CD4-positive, alpha-beta memory T cell (primary cell): ENCODE measurements at places on chromosomes 1 and 21.

GRCh38 chr21:17472182-17472581, 40.7 kb upstream of the CXADR start:
- DNase-seq: no peak

GRCh38 chr21:46121286-46122221, 23.6 kb downstream of the COL6A2 start:
- DNase-seq: peak; percentile 28

DNA sequence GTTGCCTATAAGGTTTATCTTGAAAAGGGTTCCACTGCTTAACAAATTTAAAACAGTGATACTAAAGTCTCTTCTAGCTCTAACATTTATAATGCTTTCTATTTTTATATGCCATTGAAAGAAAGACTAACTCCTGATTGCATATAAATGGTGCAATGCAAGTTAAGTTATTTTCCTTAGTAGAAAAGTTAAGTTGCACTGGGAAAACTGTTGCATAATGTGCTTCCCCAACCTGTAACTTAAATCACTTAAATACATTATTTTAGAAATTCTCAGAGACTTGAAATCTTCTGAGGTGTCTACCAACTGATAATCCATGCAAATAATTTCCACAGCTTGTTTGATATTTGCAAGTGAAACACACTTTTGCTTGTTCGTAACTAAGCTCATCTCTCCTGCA, 175.0 kb upstream of the HMCN1 start:
- DNase-seq: no peak

DNA sequence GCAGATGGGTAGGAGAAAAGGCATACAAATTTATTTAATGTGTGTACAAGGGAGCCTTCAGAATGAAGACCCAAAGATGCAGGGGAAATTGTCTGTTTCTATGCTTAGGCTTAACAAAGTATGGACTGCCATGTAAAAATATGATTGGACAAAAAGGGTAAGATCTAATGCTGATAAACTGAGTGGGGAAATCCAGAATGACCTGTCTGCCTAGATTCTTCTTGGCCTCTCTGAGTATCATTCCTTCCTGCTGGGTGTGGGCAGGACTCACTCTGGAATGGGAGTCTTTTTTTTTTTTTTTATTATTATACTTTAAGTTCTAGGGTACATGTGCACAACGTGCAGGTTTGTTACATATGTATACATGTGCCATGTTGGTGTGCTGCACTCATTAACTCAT, 61.0 kb downstream of the IGSF5 start:
- no peak for DNase-seq

- no peak for DNase-seq
Measured at GRCh38 chr1:43864111-43865045, 69.2 kb upstream of the ARTN start.

GRCh38 chr21:36155603-36156338, 853 bp upstream of the DOP1B start:
- peak; percentile 22 for DNase-seq

DNA sequence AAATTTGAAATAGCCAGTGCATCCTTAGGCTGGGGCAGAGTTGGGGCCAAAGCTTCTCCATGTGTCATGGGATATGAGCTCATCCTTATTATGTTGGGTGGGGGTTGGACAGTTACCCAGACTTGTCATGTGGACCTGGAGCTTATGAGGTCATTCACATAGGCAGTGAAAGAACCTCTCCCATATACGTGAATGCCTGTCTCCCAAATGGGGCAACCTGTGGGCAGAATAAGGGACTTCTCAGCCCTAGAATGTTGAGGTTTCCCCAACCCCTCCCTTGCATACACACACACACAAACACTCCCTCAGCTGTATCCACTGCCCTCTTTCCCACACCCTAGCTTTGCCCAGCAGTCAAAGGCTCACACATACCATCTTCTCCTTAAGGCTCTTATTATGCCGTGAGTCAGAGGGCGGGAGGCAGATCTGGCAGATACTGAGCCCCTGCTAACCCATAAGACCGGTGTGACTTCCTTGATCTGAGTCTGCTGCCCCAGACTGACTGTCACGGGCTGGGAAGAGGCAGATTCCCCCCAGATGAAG, 2.3 kb upstream of the IVL start:
- no peak for DNase-seq

- no peak for DNase-seq
Measured at GRCh38 chr1:61605607-61606321, 119.2 kb downstream of the TM2D1 start.

DNA sequence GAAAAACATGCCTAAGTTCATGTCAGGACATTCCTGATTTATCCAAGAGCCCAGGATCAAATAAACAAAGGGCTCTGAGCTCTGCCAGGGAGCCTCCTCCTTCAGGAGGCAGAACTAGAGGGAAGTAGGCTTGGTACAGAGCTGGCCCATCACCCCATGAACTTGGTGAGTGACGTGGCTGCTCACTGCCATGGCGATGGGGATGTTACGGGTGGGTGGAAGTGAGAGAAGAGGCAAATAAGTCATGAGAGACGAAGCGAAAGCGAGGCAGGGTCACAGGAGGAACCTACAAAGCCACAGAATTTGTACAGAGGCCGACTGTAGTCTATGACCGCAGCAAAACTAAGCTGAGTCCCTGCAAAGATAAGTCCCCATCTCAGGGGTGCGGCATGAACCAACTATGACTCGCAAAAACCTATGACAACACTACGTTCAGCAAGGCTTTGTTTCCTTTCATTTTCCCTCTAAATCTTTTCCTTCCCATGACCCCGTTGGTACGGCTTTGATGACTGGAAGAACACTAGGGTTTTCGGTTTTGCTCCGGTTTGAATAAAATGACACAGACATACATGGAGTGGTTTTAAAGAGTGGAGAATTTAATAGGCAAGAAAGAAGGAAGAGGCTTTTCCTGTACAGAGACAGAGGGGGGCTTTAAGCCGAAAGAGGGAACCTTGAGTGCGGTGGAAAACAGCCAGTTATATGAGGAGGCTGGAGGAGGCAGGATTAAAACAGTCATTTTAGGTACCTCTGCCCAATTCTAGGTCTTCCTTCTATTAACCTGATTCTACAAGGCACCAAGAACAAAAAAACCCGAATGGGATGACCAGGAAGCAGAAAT, 74.1 kb downstream of the CD46 start:
- DNase-seq: peak; percentile 89

- DNase-seq: no peak
Measured at GRCh38 chr1:181099152-181100014, 10.9 kb downstream of the IER5 start.

DNA sequence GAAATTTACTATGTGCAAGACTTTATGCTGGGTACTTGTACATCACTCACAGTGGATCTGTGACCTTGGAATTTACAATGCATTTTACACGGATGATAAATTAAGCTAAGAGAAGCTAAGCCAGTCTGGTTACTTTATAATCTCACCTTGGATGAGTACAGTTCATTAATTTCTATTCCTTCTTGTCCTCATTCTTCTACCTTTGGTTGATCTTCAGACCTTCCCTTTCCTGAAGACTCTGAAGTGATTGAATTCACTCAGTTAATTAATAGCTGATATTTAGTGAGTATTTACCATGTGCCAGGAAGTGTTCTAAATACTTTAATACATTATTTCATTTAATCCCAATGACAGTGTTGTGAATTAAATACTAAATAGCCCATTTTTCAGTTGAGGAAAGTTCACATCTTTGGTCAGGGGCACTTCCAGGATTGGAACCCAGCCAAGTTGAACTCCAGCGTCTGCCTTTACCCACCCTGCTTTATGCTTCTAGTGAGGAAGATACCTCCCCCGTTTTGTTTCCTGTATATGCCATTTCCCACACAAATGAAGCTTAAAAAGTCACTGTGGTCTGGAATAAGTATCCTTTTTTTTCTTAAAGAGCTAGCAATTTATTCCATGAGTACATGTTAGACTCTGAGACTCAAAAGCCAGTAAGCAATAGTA, 146.6 kb downstream of the TLR5 start:
- no peak for DNase-seq

DNA sequence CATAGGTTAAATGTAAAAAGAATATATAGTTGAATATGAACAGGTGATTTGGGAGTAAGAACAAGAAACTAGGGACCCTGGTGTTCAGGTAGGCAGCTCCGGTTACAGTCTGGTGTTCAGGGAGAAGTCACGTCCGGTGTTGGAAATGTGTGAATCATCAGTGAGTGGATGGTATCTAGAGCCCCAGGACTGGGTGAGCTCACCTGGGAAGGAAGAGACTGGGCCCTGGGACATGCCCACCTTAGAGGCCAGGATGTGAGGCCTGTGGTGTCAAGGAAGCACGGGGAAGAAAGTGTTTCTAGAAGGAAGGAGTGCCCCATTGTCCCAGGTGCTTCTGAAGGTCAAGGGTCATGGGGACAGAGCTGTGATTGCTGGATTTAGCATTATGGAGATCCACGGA, 1.5 kb upstream of the GJB3 start:
- DNase-seq: no peak

DNA sequence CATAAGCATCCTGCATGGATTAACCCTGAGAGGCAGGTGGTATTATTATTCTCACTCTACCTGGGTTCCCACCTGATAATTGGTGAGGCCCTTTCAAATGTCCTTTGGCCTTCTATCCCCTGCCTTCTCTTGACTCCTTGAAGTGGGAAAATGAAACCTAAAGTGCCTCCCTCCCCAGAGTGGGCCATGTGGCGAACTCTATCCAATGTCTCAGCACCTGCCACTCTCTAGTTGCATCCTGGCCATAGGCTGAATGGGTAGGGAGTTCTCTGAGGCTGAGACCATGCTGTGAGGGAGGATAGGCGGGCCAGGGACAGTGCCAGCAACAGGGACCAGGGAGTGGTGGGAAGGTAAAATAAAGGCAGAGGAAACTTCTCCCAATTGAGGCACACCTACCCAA, 35.3 kb downstream of the ELF3 start:
- DNase-seq: no peak

GRCh38 chr1:56505792-56506743, 73.3 kb downstream of the PLPP3 start:
- no peak for DNase-seq

DNA sequence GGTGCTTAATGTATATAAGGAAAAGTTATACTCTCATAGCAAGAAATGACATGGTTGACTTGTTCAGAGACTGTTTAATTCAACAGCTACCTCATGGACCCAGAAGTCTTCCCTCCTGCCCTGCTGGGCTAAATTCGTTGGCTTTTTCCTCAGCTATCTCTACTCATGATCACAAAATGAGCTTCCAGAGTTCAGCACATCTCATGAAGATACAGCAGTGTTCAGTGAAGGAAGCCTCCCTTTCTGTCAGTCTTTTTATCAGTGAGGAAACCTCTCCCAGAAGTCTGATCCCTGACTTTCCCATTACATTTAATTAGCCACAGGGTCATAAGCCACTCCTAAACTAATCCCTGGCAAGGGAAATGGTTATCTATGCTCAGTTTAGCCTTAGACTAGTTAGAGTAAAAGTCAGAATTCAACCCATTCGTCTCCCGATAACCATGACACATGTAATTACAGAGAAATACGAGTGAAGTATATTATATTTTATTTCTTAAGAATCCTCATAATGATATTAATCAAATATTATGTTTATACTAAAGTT, 97.5 kb downstream of the DENND1B start:
- no peak for DNase-seq

DNA sequence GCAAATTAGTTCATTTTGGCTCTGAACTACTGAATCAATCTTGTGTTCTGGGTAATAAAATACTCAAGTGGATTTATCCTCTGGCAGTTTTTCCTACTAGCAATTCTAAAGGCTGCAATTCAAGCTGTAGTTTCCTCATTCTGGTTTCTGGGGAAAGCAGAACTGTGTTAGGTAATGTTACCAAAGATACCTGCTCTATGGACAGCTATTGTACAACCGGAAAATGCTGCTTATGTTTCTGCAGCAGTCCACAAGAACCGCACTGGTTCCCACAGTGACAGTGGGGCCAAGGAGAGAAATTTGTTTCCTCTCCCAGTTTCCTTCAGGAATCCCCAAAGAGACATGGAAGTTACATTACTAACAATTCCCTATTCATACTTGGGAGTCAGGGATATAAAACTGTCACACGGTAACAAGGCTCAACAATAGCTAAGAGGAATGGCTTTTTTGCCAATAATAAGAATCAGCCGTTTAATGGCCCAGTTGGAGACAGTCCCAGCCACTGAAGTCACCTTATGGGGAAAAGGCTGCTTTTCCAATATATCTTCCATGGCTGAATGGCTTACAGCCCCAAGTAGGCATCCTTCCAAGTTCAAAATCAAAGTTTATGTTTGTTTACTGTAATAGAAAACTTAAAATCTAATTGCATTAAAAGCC, 52.6 kb downstream of the PCNX2 start:
- DNase-seq: no peak

- no peak for DNase-seq
Measured at GRCh38 chr1:20216574-20216973, 30.3 kb upstream of the PLA2G2C start.

DNA sequence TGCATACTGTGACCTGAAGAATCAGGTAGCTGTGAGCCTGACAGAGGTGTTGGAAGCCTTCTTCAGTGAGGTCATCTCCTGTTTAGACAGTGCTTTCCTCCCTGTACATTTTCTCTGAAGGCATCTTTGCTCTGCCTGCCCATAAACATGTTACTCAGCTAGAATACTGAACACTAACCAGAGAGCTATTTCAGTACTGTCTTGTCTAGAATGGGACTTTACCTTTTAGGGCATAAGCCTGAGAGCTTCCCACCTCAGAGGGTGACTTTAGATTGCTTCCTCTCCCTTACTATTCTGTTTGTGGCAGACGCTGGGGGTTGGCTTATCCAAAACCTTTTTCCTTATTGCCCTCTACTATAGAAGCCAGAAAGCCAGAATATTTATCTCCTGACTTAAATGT, 23.3 kb upstream of the ZNF326 start:
- no peak for DNase-seq

DNA sequence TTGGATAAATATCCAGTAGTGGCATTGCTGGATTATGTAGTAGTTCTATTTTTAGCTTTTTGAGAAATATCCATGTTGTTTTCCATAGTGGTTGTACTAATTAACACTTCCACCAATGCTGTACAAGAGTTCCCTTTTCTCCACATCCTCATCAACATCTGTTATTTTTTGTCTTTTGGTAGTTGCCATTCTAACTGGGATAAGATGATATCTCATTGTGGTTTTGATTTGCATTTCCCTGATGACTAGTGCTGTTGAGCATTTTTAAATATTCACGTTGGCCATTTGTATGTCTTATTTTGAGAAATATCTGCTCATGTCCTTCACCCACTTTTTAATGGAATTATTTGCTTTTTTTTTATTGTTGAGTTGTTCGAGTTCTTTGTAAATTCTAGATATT, 183.9 kb downstream of the PTPRU start:
- DNase-seq: no peak

GRCh38 chr1:212920896-212921295, 29.4 kb upstream of the VASH2 start:
- DNase-seq: no peak

GRCh38 chr1:48030696-48031365, 33.6 kb upstream of the TRABD2B start:
- DNase-seq: no peak
